ENCODE measurements at places on chromosomes 3 and 15.

DNA sequence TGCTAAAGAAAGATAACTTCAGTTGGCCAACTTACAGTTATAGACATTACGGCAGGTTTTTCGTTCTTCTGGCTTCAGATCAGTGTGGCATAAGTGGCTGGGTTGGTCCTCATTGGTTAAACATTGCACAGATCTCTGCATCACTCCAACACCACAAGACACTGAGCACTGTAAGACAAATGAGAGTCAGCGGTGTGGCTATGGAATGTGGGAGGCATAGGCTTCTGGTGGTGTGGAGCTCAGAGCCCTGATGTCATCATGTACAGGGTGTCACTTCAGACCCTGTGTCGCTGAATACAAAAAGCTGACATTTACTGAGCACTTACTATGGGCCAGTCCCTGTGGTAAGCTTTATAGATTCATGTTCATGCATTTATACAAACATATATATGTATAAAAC, 146.0 kb downstream of the ADAMTS9 start:
- no peak for DNase-seq

GRCh38 chr15:45268135-45268534, 16.1 kb downstream of the SLC28A2 start:
- peak; percentile 71 for DNase-seq

GRCh38 chr3:152021951-152022461, 148.6 kb downstream of the SUCNR1 start:
- no peak for DNase-seq

GRCh38 chr3:108130701-108131474, 40.1 kb upstream of the CD47 start:
- no peak for DNase-seq

GRCh38 chr3:11455956-11456355, 183.8 kb downstream of the ATG7 start:
- no peak for DNase-seq

DNA sequence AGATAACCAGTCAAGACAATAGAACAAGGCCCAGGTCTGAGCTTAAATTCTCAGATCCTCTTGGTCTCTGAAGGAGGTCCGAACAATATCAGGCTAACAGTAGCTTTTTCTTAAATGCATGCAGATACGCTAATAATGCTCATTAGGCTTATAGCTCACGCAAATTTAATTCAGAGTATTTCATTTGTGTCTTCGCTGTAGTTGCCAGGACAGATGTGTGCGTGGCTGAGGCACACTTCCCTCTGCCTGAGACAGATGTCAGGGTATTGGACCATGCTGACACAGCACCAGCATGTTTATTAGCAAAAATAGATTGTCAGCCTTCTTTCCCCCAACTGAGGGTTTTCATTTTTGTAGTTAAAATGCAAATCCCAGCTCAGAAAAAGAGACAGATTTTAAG, 102.9 kb upstream of the BFSP2 start:
- DNase-seq: no peak

DNA sequence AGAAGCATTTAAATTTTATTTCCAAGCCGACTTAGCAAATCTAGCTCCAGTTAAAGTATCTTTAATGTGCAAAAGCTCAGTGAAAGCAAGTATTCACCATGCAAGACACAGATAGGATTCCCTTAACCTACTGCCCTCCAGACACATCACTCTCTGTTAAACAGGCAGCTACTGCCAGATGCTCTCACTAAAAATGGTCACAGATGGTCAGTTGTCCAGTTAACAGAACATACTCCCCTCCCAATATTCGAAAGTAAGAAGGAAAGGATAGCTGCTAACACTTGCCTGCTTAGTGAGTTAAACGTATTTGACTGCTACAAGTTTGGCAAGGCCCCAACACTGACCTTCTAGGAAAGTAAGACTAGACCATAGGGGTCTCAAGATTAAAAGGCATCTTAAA, 73.7 kb downstream of the PRTG start:
- no peak for DNase-seq

DNA sequence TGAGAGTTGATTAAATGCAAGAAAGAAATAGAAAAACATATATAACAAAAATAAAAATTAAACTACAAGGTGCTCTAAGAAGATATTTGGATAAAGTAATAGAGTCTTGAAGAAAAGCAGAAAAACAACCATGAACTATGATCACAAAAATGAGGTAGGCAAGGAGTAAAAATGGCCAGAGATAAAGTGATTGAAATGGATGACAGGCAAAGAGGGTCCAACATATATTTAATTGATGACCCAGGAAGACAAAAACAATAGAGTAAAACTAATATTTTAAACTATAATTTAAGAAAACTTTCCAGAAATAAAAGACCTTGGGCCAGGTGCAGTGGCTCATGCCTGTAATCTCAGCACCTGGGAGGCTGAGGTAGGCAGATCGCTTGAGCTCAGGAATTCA, 22.1 kb upstream of the WDR49 start:
- no peak for DNase-seq

GRCh38 chr3:150733373-150733935, 29.5 kb downstream of the SIAH2 start:
- DNase-seq: peak; percentile 69

DNA sequence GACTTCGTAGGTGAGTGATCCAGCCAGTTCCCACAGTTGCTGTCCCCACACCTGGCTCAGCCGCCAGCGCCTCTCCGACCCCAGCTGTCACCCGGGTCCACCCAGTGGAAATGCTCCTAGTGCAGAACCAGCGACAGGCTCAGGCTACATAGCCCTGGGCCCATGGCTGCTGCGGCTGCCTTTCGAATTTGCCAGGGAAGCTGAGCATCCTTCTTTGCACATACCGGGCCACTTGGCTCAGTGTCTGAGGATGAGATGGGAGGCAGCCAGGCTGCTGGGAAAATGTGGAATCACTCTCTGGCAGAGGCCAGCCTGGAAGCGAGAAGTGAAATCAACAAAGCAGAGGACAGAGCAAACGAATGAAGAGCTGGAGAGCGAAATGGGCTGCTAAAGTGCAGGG, 80.1 kb downstream of the ST8SIA2 start:
- DNase-seq: peak; percentile 19

DNA sequence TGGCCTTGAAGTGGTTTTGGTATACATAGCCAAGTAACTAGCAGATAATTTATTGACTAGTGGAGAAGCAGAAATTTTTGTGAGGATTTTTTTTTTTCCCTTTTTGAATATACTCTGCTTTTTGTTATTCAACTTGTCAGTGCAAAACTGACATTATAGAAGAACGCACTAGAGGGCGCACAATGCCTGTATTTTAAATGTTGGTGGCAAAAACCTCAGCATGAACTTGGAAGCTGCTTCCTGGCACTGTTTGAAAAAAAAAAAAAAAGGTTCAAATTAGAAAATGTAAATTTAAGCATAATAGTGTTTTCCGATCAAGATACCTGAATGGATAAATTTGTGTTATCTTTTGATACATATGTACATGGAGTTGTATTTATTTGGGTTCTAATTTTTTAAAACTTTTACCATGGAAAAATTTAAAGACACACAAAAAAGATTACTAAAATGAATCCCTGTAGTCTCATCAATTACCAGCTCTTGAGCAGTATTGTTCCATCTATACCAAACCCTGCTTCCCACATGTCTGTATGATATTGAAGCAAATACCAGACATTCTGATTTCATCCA, 56.0 kb downstream of the SLC25A26 start:
- peak; percentile 68 for DNase-seq

- no peak for DNase-seq
These were observed 25.9 kb downstream of the SLC30A4 start for GRCh38 chr15:45496658-45497057.

DNA sequence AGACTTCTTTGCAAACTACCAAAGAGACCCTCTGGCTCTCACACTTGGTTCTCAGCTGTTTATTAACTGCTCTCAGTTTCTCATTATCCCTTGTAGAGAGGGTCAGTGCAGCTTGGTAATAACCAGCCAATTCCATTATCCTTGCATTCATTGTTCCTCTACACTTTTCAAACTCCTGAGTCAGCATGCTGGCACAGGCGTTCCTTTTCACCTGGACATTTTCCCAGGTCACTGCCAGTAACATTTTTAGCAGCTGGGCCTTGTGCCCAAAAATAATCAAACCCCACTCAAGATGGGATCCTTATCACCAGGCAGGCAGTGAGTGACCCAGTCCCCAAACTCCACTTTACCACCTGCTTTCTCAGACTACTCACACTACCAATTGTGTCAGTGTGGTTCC, 4.8 kb upstream of the SUMF1 start:
- no peak for DNase-seq

- no peak for DNase-seq
These were observed 30.7 kb upstream of the CHST2 start for GRCh38 chr3:143088835-143089234.

- no peak for DNase-seq
These were observed 247.3 kb upstream of the KCNH8 start for GRCh38 chr3:18900994-18901393.

DNA sequence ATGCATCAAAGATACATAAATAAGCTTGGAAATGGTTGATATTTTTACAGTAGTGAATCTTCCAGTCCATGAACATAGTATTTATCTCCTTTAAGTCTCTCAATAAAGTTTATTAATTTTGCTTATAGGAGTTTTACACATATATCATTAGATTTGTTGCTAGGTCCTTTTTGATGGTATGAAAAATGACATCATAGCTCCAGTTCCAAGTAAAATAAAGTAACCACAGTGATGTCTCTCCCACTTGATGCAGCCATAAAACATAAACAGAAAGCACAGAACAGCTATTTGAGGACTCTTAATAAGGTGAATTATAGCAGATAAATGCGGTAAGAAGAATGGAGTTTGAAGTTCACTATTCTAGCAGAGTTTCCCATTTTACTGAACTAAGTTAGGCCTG, 20.8 kb downstream of the DMXL2 start:
- DNase-seq: no peak

DNA sequence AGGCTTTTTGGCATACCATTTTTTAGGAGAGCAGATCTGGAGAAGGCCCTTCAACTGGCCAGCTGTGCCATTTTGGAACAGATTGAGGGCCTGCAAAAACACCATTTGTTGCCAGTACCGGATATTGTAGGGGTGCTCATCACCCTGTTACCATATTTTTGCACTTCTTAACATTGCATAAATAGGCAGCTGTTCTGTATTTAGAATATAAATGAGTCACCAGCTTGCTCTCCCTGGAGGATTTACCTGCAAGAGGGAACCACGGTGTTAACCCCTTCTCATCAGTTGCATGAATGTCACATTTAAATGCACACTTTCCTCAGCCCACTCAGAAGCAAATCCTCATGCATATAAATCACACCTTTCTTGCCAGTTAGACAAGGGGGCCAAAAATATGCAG, 435.6 kb downstream of the ROBO2 start:
- no peak for DNase-seq

GRCh38 chr15:80326270-80326669, 74.3 kb upstream of the CTXND1 start:
- DNase-seq: no peak

DNA sequence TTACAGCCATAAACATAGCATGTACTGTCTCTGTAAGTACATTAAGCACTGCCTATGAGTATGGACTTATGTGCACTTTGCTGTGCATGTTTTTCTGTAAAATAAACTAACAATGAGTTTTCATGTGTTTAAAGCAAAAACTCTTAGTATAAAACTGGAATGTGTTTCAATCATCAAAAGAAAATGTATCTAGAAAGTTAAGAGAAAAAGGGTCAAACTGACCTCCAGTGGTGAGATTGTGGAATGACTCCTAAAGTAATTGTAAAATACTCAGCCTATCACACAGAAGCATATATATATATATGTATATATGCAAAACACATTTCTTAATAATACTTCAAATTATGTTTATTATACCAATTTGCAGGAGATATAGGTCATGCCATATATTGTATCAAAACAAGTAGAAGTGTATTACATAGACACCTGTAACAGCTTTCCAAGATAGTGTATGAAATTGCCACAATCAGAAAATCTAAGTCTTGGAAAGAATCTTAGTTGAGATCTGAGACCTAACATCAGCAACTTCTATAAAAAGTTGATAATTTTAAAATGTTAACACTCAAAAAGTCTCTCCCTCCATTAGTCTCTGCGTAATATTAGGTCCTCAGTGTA, 199.6 kb downstream of the FMN1 start:
- DNase-seq: no peak

- DNase-seq: no peak
These were observed 500 bp upstream of the RAB6B start for GRCh38 chr3:133896002-133896761.

- no peak for DNase-seq
These were observed 486.0 kb upstream of the CFAP20DC start for GRCh38 chr3:59535791-59536221.

- DNase-seq: no peak
These were observed 4.2 kb downstream of the CCDC71 start for GRCh38 chr3:49161808-49162530.

DNA sequence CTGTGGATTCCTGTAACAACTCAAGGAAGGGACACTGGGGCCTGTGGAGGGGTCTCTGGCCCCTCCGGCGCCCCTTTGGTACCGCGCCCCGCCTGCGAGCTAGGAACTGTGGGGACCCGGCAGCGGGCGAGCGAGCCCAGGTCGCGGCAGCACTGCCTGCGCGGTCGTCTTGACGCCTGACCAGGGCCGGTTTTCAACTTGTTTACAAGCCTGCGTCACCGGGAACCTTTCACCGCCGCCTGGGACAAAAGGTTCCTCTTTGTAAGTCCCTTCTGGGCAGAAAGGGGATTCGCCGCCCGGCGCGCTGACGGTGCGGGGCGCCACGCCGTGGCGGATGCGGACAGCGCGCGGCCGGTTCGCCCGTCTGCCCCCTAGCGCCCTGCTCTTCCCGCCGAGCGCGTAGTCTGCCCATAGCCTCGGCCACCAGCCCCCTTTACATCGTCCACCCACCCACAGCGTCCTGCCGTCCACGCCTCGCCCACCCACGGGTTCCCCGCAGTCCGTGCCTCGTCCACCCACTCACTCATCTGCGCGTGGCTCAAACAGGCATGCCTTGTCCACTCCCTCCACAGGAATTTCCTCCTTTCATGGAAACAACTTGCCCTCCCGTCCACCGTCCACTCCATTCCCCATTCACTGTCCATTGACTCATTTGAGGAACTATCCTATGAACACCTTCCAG, 5.5 kb upstream of the CFAP100 start:
- DNase-seq: peak; percentile 95

- DNase-seq: no peak
These were observed 900.5 kb downstream of the EPHA3 start for GRCh38 chr3:90007778-90008499.

DNA sequence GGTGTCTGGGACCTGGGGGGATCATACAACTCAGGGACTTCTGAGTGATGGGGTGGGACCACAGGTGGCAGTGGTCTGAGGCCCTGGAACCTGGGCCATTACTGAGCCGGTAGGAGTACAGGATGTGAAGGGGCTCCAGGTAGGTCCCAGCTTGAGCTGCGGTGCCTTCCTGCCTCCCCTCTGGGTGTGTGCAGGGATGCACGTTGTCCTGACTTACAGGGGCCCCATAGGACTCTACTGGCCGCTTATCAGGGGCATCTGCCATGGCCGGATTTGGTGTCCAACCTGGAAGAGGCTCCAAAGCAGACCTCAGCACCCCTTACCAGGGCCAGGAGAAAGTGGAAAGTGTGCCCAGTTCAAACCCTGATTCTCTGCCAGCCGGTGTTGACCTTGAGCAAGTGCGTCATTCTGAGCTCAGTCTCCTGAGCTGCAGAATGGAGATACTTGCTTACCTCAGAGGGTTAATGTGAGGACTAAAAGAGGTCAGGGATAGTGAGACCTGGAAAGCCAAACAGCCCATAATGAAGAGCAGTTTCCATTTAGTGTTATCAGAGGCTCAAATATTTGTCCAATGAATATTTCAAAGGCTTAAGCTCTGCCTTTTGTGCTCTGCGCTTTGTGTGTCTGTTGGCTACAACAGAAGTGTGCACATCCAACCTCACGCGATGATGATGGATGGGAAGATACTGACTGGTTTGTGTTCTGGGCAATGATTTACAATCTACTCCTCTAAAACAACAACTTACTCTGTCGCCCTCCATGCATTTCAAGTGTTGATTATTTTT, 35.4 kb upstream of the ESYT3 start:
- no peak for DNase-seq

GRCh38 chr3:196272826-196273225, 14.7 kb downstream of the PCYT1A start:
- no peak for DNase-seq

Measured in stomach (tissue), 19 donors.